OCI-LY7 (cell line): ENCODE measurements at places on chromosomes 3 and 15.

DNA sequence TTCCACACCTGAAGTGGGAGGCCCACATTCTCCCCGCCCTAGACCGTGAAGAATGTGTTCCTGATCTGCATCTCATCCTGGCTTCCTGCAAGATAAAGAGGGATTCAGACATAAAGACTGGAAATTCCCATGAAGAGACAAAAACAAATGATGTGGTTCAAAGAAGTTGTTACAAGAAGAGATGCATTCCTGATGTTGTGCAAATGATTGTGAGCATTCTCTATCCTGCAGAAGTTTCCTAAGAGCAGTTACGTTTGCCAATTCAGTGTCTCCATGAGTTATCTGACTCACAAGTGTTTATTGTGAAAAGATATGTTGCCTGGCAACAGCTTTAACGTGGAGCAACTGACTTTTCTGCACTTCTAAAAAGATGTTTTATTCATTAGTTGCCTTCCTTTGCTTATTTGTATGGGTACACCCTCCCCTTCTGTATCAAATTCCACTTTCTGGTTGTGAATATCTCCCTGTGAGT is 107.8 kb downstream of the ZIC4 start:
- DNase-seq = no peak

GRCh38 chr15:81069356-81069755 is 64.7 kb upstream of the CFAP161 start:
- no peak for DNase-seq

- no peak for DNase-seq
These were observed 313.4 kb downstream of the CNTN3 start for GRCh38 chr3:74301056-74301455.

- DNase-seq = no peak
These were observed 143.7 kb upstream of the LRIG1 start for GRCh38 chr3:66644549-66644948.

GRCh38 chr3:51522273-51522962 is 16.1 kb upstream of the RAD54L2 start:
- no peak for DNase-seq

- DNase-seq = no peak
These were observed 22.2 kb upstream of the RAF1 start for GRCh38 chr3:12686096-12686495.

DNA sequence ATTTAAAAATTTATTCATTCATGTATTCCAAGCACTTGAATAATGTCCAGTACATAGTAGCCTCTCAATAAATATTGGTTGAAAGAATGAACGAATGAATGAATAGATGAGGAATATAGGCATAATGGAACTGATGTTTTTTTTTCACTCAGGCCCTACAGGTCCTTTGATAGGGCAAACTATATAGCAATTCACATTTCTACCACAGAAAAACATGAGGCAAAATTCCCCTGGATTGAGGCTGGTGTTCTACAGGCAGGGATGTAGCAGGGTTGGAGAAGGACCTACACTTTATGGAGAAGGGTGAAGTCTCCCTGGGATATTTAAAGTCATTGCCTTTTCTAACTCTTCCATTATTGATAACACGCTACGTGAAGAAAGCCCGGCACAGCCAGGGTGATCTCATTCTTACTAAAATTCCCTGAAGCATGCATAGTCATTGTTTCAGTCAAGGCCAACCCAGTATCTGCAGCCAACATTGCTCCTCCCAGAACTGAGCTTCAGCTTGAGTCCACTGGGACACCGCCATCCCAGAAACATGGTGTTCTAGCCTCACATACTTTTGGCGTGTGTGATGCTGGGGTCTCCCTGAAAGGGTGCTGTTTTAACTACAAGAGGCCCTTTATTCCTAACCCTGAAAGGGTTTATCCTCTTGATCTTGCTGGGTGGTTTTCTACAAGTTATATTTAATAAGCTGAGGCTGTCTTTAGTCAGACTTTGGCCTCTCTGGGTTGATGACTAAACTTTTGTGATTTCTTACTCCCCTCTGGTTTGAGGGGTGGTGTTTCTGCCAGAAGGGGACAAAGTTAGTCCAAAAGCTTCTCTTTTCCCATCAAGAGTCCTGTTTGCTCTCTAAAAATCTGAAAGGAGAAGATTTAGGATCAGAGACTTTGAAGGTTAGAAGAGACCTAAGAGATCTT is 25.9 kb upstream of the FBN1 start:
- no peak for DNase-seq

DNA sequence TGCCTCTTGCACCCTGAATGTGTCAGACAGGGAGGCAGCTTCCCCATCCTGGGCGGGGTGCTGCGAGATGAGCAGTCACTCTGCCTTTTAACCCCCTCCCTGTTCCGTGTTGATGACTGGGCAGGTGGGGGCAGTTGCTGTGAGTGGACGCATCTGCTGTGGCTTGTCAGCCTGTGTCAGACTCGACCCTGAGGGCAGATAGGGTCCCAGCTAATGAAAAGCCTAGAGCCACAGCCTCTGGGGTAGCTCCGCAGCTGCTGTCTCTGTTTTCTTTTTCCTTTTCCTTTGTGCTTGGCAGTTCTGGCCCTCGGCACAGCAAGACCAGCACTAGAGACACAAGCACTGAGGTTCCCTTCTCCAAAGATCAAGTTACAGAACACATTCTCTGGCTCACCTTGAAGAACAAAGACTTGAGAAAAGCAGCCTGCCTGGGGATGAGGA is 43.0 kb upstream of the GLCE start:
- no peak for DNase-seq

DNA sequence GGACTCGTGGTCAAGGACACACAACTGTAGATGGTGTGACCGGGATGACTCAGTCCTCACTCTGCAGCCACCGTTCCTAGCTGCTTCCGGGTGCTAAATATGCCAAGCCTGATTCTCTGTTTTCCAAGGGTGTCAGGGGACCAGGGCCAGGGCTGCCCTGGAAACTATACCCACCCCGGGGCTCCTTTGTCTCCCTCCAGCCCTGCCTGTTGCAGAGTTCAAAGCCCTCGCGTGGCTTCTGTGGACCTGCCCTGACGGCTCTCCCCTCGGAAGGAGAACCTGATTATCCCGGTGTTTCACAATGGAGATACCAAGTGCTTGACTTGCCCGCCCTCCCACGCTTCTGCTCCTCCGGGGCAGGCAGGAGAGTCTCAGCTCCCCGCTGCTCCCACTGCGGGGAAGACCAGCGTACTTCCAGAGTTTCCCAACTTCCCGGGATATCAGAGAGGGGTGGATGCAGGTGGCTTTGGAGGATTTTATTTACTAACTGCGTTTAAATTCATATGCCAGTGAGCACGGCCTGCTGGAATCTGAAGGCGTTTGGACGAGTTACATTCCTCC is 125.0 kb downstream of the ASB7 start:
- no peak for DNase-seq

DNA sequence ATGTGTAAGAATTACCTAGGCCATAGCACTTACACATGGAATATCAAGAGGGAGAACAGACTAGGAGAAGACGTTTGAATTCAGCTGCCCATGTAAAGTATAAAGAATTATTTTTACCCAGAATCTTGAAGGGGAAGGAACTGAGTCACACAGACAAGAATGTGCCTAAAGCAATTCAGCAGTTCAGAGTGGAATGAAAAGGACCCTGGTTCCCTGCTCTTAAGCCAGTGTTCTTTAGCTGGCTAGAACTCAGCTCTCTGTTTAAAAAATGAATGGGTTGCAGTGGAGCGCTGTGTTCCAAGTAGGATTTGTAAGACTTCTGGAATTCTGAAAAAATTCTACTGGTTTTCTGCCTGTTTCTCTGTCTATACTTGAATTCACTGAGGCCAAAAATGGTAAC is 440.2 kb downstream of the LPP start:
- DNase-seq = no peak

- DNase-seq = no peak
These were observed 20.5 kb downstream of the CPN2 start for GRCh38 chr3:194330579-194330978.

DNA sequence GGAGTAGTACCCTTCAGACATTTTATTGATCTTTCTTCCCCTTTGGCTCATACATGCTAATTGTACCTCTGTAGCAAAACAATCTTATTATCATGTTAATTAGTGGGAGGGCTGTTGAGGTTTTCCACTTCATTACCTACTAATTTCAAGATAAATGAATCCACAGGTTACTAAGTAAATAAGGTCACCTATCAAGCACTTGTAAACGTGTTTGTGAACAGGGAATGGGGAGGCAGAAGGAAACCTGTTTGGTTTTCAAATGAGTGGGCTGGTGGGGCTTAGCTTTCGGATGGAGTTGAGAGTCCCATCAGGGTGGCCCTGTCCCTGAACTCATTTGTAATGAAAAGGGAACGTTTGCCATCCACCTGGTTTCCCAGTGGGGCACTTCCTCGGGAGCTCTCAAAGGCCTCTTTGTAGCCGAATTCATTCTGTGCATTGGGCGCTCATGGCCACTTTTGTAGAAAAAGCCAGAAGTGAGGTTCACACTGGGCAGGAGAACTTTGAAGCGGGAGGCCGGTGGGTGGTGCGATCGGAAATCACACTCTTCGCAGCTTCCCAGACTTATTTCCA is 419.8 kb upstream of the NR2F2 start:
- DNase-seq = no peak

DNA sequence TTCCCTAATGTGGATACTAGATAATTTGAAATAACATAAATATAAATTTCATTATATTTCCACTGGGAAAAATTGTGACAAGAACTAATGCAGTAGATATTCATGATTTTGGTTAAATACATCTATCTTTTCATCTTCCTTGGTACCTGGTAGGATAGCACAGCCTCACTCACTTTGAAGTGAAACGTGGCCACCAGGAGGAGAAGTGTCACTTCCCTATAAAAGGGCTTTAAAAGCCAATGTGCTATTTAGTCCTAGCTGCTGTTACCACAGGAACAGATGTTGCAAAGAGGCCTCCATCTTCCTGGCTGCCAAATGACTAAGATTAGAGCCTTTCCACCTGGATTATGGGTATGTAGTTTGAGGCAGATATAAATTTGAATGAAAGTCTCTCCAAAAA is 140.0 kb downstream of the PLOD2 start:
- DNase-seq = no peak

DNA sequence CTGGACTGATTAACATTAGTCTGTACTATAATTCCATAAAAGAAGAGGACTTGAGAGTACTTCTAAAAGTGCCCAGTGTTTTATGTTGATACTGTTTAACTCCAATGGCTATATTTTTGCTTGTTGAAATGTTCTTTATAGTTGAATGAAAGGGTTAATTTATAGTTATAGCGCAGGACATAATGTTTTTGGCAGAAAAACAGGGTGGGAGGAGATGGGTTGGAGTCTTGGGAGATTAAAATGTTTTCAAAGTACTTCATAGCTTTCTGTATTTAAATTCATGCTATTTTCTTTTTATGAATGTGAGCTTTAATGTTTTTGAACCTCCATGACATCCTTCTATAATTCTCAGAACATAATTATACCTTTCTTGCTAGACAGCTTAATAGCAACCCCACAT is 108.2 kb downstream of the CNTN3 start:
- no peak for DNase-seq

GRCh38 chr3:23859012-23859743 is 53.4 kb downstream of the UBE2E1 start:
- no peak for DNase-seq

DNA sequence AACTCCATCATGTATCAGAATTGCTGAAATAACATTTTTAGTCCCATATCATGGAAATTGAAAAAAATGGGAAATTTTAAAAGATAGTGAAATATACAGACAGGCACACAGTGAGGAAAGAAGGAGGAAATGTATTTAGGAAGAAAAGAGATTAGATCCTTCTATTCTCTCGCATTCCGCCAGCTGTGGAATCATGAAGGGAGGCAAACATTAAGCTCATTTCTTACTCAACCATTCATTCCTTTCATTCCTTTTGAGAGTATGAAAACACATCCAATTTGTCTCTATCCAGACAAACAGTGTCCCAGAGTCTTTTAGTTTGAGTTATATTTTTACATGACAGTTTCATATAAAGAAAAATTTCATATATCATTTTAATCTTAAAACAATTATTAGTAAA is 52.5 kb upstream of the KCNMB2 start:
- DNase-seq = no peak

GRCh38 chr3:12369598-12369997 is 80.7 kb downstream of the PPARG start:
- no peak for DNase-seq

GRCh38 chr3:13529196-13530112 is 19.5 kb upstream of the FBLN2 start:
- no peak for DNase-seq

GRCh38 chr15:58762731-58763130 is 8.4 kb upstream of the MINDY2 start:
- DNase-seq = no peak

DNA sequence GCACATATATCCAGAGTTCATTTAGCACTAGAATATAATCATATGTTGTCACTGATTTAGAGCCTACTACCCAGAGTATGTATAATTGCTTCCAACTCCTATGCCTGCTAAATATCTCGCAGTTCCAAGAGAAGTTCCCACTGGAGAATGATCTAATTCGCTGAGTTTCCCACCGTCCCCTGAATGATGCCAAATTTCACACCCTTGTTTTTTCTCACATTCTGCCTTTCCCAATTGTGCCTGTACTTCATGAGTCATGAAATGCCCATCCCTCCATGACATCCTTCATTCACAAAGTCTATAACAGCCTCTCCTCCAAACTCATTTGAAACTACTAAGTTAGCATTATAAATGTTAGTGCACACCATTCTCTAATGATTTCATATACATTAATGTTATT is 177.2 kb downstream of the CBLB start:
- no peak for DNase-seq
